ENCODE measurements at places on chromosomes 3 and 15. TPM values are rescaled to one million over a fixed set of nuclear protein-coding genes. Genes with fewer than 3 reads are reported as not detected.

Gene IMPG2
- total RNA-seq, result 0.57 TPM

Gene KAT2B
- total RNA-seq, result 98.8 TPM

Gene ALS2CL
- total RNA-seq, result 47.4 TPM

Gene FOXL2NB
- not detected for total RNA-seq

Gene STRA6
- not detected for total RNA-seq

DNA sequence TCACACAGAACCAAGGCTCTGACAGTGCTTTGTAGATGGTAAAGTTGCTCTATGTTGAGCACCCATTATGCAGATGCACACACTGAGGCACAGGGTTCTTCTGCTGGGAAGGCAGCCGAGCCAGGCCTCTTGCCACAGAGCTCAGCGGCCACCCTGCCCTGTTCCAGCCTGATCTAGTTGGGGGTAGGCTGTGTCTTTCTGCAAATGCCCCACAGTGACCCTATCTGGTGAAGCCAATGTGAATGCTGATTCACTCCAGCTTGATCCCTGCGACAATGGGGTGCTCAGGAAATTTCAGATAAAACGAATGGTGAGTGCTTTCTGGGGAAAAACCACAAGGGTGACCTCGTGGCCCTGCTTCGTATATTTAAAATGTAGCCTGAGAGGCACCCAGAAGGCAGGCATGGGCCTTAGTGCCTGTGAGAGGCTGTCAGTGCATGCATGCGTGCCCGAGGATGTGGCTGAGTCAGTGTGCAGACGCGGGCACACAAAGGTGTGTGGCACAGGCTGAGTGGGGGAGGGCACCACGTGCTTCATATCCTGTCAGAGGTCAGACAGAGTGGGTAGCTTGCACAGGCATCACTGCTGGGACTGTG is 85.7 kb downstream of the ATP2B2 start:
- DNase-seq, result peak; percentile 45

- DNase-seq, result no peak
Observed at GRCh38 chr15:69920221-69920620, 177.5 kb downstream of the TLE3 start.

GRCh38 chr3:124829178-124829818 is 57.9 kb downstream of the ITGB5 start:
- DNase-seq, result no peak

DNA sequence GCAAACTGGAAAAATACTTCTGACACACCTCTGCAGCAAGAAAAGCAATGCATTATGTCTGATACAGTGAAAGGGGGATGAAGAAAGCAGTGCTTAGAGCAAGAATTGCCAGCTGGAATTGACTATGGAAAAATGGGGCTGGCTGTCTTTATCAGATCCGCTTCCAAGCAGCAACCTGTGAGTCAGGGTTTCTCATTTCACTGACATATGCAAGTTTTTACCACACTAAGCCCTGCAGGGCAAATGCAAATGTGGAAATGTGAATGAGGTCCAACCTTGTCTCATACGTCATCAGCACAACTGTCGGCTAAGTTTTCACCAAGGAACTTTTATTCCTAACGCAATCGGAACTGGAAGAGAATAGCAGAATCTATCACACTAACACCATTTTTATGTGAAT is 172.5 kb upstream of the GADL1 start:
- no peak for DNase-seq

DNA sequence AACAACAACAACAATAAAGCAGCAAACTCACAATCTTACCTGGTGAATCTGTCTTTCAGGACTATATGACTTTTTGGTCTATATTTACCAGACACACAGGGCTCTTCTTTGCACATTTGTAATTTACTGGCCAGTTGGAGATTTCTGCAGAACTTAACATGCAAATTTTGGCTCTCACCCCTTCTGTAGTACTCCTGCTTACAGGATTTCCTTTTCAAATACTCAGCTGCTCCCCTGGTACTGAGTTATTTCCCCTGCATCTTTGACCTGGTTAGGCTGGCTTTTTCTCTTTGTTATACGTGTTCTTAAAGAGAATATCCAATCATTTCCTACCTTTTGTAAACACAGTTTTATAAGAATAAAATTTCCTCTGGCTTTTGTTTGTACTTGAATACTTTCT is 228.0 kb downstream of the MBNL1 start:
- DNase-seq, result no peak

- DNase-seq, result no peak
Observed at GRCh38 chr15:39998511-39999077, 40.4 kb downstream of the SRP14 start.

DNA sequence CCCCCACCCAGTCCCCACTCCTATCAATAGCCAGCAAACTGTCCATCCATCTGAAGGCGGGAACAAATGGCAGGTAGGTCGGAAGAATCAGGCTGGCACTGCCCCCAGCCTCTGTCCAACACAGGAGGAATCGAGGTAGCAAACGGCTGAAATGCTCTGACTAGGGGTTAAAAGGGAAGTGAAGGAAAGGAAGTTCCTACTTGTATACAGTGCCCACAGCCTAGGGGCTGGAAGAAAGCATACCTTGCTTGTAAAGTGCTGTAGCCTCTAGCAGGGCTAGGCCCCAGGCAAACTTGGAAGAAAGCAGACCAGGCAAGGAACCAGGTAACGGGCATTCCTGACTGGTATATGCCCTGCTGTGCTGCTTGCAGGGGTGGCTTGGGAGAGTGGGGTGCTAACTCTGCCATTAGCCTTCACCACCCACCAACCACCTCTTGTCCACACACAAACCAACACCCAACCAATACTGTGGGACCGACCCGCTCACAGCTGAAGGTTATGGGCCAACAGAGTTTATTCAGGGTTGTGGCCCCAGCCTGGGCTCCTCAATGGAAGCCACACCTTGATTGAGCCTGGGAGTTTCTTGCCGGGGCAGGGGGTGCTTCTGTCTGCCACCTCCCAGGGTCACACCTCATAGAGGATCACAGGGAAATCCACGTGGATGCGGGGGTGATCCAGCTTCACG is 2.4 kb downstream of the TUSC2 start:
- DNase-seq, result no peak

DNA sequence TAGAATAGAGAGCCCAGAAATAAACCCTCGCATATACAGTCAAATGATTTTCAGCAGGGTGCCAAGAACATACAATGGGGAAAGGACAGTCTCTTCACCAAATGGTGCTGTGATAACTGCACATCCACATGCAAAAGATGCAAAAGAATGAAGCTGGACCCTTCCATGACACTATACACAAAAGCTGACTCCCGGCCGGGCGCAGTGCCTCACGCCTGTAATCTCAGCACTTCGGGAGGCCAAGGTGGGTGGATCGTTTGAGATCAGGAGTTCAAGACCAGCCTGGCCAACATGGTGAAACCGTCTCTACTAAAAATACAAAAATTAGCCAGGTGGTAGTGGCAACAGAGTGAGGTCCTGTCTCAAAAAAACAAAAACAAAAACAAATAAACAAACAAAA is 43.2 kb upstream of the IQSEC1 start:
- DNase-seq, result no peak

All from T-cell (primary cell).